Activated CD4-positive, alpha-beta T cell treated with anti-CD3 and anti-CD28 coated beads, Interleukin-2, Interleukin-4, amounts not matched to agents 100 ng/mL and 50 ng/mL, durations not matched to agents 16 hours and 8 hours (primary cell): ENCODE measurements at places on chromosomes 6 and 20.
A peak's percentile ranks its signal among the peaks of the same experiment; 100 is the strongest.

DNA sequence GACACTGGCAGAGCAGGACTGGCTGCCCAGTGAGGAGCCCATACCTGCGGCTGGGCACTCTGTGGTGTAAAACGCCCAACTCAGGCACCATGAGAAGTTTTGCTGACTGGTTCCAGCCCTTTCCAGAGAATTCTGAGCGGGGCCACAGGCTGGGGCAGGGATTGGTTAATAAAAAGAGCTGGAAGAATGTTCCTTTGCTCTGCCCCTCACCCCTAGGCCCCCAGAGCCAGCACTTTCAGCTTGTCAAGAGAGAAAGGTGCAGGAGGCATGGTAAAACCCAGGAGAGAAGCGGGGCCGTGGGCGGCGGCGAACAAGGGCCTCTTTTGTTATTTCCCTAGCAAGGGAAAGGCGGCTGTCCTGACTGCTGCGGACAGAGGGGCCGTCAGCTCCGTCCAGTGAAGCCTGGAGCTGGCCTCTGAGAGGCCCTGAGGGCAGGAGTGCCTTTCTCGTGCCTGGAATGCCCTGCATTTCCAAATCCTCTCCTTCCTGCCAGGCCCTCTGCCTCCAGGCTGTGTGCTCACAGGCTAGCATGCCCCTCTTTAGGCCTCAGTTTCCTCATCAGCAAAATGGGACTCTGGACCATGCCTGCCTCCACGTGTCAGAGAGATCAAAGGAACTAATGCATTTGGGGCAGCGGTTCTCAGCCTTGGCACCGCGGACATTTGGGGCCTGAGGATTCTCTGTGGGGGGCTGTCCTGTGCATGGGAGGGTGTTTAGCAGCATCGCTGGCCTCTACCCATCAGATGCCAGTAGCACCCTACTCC, 12.9 kb downstream of the SLC13A3 start:
- no peak for DNase-seq

- peak; percentile 79 for DNase-seq
Measured at GRCh38 chr6:26223650-26224546, 136.7 kb downstream of the HFE start.

- DNase-seq: no peak
Measured at GRCh38 chr20:56091628-56092234, 86.4 kb upstream of the CBLN4 start.

DNA sequence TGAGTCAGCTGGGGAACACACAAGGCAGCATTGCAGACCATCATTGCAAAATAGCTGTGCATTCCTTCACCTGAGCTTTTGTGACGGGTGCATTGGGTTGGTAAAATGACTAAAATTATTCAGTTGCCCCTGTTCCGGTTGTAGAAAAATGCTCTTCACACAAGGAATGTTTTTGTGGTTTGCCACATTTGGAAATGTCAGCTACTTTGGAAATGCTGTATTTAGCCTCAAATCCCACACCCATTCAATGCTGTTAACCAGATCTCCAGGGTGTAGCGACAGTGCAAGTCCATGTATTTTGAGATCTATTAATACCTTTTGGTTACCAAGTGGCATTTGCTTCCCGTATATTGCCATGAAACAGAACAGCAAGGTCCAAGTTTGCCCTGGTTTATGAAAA, 201.2 kb downstream of the FOXA2 start:
- DNase-seq: no peak

GRCh38 chr20:54063992-54064676, 6.3 kb downstream of the BCAS1 start:
- DNase-seq: no peak
